SK-N-MC (cell line): ENCODE measurements at places on chromosomes 11 and 22.

- DNase-seq: no peak
These were observed 436.2 kb downstream of the BUD13 start for GRCh38 chr11:116336540-116336939.

DNA sequence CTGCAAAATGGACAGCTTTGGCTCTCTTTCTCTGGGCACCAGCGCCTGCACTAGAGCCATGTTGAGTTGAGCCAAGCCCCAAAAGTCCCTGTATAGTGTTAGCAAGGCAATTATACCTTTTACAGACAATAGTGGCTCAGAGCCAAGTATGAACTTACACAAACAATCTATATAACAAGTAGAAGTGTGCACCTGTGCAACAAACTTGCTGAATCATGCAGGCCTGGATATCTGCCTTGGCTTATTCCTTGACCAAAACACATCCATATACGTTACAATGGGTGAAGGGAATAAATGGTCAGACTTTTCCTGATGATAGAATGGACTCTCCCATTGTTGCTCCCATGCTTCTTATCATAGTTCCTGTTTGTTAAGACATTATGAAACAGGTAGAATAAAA is 3.8 kb upstream of the OR52I2 start:
- no peak for DNase-seq

DNA sequence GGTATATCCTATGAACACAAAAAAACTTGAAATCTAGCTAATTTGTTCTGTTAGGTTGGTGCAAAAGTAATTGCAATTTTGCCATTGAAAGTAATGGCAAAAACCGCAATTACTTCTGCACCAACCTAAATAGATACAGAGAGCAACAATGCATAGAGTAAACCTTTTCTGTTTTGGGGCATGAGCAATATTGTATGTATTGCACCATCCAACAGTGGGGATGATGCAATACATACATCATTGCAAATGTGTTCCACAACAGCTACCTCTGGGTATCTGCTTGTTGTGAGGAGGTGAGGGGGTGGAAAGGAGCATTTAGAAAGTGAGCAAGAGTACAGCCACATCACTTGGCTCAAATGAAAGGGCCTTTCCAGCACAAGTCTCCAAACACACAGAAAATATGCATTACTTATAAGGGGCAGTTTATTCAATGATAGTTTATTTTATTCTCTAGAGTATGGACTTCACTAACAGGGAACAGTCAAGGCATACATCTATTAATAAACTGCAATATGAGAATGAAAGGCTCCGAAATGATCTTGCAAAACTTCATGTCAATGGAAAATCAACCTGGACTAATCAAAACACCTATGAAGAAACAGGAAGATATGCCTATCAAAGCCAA is 77.3 kb downstream of the DEUP1 start:
- no peak for DNase-seq

- DNase-seq: no peak
These were observed 4.9 kb downstream of the OVOL1 start for GRCh38 chr11:65791719-65792213.

DNA sequence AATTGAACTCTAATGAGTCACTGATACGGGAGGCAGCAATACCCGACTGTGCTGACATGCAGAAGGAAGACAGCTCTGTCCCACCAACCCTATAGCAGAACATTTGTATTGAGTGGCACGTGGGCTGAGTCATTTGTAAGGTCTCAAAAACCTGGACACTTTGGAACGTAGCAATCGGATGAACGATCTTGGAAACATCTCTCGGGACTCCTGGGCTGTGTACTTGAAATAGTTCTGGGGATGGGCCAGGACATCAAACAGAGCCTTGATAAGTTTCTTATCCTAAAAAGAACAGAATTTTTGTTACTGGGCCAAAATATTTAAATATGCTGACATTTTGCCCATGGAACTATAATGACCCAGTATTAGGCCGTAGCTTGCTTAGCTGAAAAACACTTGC is 17.1 kb upstream of the NRIP3 start:
- no peak for DNase-seq

DNA sequence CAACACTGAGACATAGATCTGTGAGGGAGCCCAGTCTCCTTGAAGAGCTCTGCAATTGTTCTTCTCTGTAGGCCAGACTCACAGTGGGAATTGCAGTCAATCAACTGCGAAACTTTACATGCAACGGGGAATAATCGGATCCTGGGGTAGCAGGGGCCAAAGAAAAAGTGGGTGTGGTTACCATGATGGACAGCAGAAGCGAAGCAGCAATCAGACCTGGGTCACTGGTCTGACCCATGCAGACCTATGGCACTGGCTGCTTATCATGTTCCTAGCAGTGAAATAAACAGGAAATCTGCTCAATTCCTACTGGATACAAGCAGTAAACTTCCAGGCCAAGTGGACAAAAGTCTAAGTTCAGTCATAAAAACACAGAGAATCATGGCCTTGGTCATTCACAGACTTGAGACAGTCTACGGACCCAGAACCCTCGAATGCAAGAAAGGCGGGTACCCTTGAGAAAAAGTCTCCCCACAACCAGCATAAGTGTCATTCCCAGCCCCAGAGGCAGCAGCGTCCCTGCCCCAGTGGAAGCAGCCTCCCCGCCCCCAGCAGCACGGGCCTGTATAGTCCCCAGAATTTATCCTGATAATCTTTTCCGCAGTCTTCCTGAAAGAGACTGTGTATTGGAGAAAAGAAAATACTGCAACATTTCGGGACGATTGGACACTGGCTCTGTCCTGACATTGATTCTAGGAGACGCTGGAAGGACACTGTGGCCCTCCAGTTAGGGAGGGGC is 34.6 kb downstream of the ASCL2 start:
- no peak for DNase-seq

DNA sequence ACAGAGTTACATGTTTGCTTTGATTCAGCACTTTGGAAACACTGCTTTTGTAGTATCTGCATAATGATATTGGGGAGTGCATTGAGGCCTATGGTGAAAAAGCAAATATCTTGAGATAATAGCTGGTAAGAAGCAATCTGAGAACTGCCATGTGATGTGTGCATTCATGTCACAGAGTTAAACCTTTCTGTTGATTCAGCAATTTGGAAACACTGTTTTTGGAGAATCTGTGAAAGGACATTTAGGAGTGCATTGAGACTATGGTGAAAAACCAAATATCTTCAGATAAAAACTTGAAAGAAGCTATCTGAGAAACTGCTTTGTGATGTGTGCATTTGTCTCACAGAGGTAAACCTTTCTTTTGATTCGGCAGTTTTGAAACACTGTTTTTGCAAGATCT is 346.8 kb downstream of the OR4C45 start:
- DNase-seq: no peak

- no peak for DNase-seq
These were observed 11.3 kb downstream of the P2RY6 start for GRCh38 chr11:73283276-73284000.

GRCh38 chr11:65646958-65647701 is 9.2 kb downstream of the SIPA1 start:
- no peak for DNase-seq

DNA sequence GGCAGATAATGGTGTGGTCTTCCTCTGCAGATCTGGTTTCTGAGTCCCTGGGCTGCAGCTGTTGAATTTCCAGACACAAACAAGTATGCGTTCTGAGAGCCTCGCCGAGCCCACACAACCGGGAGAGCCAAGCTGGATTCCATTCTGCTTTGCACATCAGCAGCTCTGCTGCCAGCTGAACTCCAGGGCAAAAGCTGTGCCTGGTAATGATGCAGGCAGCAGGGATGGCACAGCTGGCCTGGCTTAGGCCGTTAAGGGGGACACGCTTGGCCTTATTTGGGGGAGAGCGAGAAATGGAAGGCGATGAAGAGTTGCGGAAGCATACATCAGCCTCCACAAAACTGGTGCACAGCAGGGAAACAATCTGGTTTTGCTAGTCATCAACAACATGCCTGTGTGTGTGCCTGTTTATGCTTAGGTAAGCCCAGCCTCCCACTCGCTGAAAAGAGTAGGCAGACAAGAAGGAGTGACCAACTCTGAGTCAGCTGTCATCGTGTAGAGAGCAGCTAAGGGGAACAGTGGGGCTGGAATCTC is 25.1 kb downstream of the ADAMTS8 start:
- DNase-seq: no peak

GRCh38 chr11:65425105-65425970 is 2.7 kb downstream of the NEAT1 start:
- no peak for DNase-seq

GRCh38 chr22:50628543-50629134 is 687 bp upstream of the ARSA start:
- no peak for DNase-seq

GRCh38 chr11:108875134-108875533 is 210.3 kb downstream of the DDX10 start:
- no peak for DNase-seq

DNA sequence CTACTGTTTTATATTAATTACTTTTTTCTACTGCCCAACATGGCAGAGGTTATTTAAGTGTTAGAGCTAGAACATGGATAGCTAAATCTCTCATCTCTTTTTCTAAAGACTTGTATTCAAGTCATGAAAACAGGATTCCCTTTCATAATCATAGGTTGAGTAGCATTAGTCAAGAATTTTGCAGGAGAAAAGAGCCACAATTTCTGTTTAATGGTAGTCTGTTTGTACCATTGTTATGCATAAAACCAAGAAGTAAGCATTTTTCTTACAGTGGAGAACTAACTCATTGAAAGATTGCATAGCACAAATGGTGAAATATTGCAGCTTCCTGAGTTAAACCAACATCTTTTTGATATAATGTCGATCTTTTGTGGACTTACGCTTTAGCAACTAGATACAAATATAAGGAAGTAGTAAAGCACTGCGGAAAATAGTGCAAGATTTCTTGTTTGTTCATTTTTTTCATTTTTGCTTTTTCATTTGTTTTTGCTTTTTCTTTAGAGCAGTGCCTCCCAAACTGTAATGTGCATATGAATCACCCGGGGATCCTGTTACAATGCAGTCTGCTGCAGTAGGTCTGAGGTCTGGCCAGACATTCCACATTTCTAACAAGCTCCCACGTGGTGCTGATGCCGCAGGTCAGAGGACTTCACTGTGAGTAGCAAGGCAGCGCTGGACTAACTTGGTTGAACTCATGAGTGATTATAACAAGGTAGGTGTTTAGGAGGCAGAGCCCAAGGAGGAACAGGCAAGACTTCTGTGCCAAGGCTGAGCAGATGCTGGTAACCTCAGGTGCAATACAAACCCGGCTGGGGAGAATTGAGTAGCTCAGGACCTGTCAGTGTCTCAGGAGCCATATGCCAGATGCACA is 4.6 kb downstream of the ETS1 start:
- no peak for DNase-seq

DNA sequence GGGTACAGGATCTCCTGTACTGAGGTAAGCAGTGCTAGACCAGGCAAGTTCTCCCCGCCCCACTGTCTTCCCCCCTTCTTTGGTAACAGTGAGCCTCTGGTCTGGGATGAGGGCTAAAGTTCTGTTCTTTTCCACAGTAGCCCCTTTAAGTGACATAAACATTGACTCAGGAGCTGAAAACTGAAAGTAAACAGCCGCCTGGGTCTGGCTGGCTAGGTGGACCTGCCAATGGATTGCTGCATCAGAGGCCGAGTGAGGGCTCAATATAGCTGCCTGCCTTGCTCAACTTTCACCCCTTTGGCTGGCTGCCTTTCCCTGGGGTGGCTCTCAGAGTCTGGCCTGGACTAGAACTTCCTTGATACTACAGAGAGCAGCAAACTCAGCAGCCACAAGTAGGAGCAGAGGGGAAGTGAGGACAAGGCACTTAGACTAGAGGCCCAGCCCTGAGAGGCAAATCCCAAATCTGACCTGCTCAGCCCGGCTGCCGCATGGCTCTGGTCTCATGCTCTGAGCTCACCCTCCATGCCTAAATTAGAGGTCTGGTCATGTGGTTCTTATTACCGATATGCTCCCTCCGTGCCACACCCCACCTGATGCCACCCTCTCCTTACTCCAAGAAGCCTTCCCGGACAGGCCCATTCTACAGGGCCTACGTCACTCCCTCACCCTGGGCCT is 9.6 kb upstream of the UCP3 start:
- no peak for DNase-seq

DNA sequence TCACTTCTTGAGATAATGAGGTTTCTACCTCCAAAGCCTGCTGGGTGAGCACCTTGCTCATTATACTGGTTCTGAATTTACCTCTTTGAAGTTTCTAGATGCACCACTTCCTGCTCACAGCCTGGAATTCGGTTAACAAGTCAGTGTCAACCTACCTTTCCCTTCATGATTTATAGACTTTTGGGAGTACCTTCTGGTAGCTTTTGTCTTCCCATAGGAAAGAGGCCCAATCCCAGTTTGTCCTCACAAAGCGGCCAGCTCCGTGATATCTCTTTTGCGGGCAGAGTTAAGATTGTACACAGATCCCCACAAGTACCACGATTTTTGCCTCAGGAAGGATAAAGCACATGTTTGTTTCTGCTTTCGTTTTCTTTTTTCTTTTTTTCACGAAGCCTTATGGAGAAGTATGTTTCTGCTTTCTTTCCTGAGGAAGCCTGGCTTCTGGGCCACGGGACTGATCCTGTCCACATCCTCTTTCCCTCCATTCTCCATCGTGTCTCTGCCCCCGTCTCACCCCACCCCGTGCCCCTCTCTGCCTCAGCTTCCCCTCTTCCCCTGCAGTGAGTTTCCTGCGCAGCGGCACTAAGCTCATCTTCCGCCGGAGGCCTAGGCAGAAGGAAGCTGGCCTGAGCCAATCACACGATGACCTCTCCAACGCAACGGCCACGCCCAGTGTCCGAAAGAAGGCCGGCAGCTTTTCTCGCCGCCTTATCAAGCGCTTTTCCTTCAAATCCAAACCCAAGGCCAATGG is 5.7 kb upstream of the HINFP start:
- no peak for DNase-seq

- no peak for DNase-seq
These were observed 8.6 kb downstream of the CCDC81 start for GRCh38 chr11:86383041-86383955.
